ENCODE measurements at places on chromosomes 7 and 10.

- no peak for DNase-seq
Measured at GRCh38 chr10:93417266-93417665, 64.9 kb downstream of the MYOF start.

DNA sequence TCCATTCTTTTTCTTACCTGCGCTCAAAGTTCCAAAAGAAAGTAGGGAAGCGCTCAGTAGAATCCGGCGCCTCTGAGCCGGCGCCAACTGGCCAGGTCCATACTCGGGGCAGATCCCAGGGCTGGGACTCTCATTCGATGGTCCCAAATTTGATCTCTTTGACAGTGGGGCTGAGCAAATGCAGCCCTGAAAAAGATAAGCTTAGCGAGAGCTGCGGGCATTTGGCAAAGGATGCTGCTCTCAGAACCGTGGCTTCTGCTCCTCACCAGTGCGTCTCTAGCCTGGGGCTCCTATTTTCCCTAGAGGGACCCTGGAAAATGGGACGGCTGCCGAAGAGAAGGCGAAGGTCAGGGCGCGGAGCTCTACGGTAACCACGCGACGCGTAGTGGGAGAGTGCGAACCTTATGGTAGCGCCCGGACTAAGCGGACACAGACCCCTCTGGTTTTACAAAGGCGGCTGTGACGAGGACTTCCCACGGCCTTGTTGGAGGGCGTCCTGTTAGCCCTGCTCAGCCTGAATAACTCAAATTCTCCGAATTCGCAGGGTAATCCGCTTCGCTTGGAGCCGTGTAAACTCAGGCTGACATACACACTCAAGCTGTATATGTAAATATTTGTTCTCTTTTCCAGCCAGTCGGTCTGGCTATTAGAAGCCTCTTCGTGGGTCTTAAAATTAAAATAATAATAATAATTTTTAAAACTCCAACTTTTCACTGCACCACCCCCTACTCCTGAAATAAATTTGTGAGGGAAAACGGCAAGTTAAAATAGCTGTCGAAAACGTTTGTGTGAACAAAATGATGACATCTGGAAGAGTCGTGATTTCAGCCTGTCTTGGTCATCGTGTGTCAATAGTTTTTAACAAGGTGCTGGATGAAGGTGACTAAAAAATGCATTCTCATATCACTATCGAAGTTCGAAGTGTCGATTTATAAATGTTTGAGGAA is 869 bp upstream of the TBX20 start:
- no peak for DNase-seq

- no peak for DNase-seq
Measured at GRCh38 chr10:97726636-97727178, 10.2 kb upstream of the ZFYVE27 start.

- DNase-seq = no peak
Measured at GRCh38 chr7:131285556-131285955, 42.1 kb upstream of the MKLN1 start.

Measured in omental fat pad (tissue), 4 donors.